ENCODE measurements at places on chromosomes 12 and 14.

GRCh38 chr14:72891666-72892102 is 2.2 kb downstream of the DPF3 start:
- DNase-seq = no peak

- no peak for DNase-seq
Observed at GRCh38 chr14:34300882-34301734, 160.9 kb downstream of the SPTSSA start.

- no peak for DNase-seq
Observed at GRCh38 chr12:128783129-128783574, 40.6 kb downstream of the SLC15A4 start.

GRCh38 chr12:12405882-12406281 is 49.0 kb downstream of the BORCS5 start:
- no peak for DNase-seq

- DNase-seq = no peak
Observed at GRCh38 chr14:48023881-48024280, 348.5 kb upstream of the MDGA2 start.

DNA sequence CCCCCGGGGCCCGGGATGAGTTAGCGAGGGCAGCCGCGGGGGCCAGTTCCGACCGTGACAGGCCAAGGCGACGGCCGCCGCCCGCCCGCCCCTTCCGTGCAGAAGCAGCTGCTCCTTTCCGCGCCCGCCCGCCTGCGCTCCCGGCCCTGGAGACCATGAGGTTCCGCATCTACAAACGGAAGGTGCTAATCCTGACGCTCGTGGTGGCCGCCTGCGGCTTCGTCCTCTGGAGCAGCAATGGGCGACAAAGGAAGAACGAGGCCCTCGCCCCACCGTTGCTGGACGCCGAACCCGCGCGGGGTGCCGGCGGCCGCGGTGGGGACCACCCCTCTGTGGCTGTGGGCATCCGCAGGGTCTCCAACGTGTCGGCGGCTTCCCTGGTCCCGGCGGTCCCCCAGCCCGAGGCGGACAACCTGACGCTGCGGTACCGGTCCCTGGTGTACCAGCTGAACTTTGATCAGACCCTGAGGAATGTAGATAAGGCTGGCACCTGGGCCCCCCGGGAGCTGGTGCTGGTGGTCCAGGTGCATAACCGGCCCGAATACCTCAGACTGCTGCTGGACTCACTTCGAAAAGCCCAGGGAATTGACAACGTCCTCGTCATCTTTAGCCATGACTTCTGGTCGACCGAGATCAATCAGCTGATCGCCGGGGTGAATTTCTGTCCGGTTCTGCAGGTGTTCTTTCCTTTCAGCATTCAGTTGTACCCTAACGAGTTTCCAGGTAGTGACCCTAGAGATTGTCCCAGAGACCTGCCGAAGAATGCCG is 699 bp downstream of the MGAT2 start:
- no peak for DNase-seq

- DNase-seq = no peak
Observed at GRCh38 chr12:27572486-27573255, 48.7 kb downstream of the PPFIBP1 start.

GRCh38 chr14:98705871-98706300 is 566.1 kb downstream of the BCL11B start:
- no peak for DNase-seq

DNA sequence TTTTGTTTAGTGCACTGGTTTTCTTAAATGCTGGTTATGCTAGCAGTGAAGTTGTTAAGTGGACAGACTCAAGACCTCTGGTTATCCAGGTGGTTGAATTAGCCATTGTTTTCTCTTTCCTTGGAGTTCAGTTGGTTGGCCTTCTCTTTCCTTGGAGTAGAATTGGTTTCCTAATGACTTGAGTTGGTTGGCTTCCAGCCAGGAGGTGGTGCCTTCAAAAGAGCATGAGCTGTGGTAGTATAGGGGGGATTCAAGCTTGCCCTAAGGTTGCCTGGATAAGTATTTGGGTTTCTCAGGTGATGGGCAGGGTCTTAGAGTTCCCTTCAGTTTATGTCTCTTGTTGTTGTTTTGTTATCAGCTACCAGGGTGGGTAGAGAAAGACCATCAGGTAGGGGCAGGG is 92.5 kb downstream of the ATP23 start:
- DNase-seq = no peak

GRCh38 chr12:91185421-91185820 is 2.8 kb upstream of the DCN start:
- no peak for DNase-seq

- no peak for DNase-seq
Observed at GRCh38 chr14:42334931-42335330, 728.3 kb downstream of the LRFN5 start.

DNA sequence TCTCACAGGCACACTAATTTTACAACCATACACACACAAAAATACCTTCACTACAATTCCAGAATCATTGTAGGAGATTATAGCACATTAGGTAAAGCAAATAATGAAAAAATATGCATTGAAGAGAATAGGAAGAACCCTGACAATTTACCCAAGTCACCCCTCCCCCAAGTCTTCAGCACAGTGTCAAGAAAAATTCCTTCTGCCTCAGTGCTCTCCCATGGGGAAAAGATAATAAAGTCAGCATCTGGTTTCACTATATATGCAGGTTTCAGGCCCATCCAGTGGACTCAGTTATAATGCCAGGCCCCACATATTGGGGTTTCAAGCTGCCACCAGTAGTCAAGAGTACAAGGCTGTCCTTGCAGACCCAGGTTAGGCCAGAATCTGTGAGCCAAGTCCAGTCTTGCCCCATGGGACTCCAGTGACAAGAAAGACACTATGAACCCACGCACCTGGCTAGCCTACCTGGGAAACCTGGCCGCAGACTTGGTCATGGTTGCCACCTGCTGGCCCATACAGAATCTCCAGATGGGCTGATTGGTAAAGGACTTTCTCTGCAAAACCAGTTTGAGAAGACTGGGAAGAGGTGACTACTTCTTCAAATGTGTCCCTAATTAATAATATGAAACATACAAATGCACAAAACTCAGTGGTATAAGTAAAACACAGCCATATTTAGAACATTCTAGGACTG is 398.6 kb upstream of the FLRT2 start:
- no peak for DNase-seq

DNA sequence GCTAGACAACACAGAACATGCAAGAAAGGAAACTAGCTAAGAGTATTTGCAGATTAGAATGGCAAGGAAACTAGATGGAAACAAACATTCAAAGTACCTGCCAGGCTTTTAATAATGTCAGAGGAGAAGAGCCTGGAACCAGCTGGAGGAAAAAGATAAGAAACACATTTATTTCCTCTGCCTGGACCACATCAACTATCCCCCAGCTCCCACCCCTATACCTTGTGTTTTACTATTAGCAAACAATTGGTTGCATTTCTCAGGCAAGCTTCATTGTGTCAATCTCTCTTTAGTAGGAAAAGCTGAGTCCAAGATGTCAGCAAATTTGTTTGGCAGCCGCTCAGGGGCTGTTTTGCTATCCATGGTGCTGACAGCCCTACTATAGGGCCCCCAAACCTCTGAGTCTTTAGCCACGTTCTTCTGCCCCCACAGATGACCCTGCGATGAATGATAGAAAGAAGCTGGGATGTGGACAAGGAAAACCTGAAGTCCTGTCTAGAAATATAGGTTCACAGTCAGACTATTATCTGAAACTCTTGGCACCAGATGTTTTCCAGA is 11.6 kb upstream of the SYNDIG1L start:
- DNase-seq = no peak

- DNase-seq = no peak
Observed at GRCh38 chr12:68403711-68404110, 71.5 kb upstream of the MDM1 start.

DNA sequence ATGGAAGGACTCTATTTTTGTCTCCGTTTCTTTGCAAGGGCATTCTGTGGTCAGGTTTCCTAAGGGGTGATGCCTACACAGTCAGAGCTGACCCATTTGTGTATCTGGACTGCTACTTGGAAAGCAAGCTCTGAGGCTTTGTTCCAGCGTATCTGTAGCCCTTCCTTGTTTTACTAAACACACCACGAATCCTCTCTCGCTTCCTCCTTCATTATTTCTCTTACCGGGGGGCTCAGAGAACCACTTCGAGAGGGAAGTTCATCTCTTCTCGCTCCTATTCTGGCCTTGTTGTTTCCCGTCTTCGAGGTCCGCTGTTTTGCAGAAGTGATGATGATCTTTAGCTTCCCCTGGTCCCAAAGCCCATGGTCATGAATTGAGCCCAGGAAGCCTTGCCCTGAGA is 164.7 kb downstream of the SSPN start:
- DNase-seq = no peak

DNA sequence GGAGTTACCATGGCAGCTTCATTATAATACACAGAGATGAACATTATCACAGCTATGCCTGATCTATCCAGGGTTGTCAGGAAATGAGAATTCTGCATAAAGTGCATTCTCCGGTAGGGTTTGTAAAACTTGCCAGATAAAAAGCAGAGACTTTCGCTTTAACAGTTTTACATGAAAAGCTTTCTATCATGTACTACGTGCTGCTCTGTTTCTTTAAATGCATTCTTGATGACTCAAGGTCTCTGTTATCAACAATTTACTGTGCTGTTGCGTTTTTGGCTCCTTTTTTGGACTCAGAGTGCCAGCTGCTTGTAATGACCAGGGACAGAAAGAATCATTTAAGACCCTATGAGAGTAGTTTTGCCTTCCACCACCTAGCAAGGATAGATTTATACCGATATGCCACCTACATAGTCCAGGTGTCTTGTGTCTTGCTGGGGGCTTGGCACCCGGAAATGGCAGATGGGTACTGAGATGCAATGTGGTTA is 371.2 kb downstream of the BTG1 start:
- DNase-seq = no peak

All from stimulated activated CD8-positive, alpha-beta memory T cell treated with anti-CD3 and anti-CD28 coated beads, Interleukin-15, amount 100 ng/mL, for 4 hours (primary cell).